Stimulated activated CD8-positive, alpha-beta memory T cell treated with anti-CD3 and anti-CD28 coated beads, Interleukin-15, amount 100 ng/mL, for 24 hours (primary cell): ENCODE measurements at places on chromosomes 2 and 18.

DNA sequence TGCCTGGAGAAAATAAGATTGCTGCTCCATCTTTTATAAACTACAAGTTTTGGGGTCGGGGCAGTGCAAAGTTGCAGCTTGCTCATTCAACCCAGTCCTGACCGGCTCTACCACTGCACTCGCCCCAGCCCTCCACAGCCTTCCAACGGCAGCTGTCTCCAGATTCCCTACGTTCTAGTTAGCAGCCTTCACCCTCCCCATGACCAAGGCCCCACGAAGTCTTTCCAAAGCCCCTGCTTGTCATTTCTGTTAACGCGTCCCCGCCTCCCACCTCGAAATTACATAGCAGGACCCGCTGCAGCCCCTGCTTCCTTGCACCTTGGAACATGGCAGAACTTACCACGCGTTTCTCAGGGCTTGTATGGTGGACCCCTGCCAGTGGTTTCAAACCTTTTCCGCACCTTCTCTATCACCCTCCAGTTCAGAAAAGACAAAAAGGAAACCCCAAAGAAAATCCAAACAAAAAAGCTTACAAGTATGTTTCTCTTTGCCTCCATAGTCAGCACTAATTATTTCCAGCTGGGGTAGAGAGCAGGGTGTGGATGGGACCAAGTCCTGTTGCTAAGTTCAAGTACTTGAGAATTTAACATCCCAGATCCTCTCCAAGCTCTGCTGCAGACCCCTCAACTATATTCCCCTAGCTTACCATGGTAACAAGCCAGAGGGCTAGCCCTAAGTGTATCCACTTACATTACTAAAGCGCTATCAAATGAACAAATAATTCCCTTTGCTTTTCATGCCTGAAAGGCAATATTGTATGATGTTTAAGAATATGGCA is 161.5 kb downstream of the TGIF1 start:
- DNase-seq = no peak

- no peak for DNase-seq
These were observed 385.7 kb downstream of the STK39 start for GRCh38 chr2:167861574-167862193.

GRCh38 chr2:64250751-64251423 is 106.7 kb upstream of the PELI1 start:
- no peak for DNase-seq

DNA sequence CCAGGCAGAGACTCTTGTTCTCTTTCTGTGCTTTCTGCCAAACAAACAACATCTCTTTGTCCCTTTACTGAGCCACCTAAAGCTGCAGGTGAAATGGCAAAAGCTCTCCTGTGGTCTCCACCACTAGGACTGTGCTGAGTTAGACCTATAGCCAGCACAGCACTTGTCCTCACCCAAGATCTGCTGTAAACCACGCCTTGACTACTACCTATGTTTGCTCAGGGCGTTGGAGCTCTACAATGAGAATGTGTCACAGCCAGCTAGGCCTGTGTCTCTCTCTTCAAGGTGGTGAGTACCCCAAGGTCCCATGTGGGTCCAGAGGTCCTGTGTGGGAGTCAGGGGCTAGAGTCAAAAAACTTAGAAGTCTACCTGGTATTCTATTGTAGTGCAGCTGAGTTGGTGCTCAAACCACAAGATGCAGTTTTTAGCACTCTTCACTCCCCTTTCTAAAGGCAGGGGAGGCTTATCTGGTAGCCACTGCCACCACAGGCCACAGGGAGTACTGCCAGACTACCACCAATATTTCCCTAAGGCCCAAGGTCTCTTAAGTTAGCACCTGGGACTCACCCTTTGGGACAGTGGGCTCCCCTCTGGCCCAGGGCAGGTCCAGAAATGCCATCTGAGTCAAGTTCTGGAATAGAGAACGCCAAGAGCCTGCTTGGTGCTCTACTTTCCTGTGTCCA is 96.8 kb upstream of the RPRM start:
- no peak for DNase-seq

DNA sequence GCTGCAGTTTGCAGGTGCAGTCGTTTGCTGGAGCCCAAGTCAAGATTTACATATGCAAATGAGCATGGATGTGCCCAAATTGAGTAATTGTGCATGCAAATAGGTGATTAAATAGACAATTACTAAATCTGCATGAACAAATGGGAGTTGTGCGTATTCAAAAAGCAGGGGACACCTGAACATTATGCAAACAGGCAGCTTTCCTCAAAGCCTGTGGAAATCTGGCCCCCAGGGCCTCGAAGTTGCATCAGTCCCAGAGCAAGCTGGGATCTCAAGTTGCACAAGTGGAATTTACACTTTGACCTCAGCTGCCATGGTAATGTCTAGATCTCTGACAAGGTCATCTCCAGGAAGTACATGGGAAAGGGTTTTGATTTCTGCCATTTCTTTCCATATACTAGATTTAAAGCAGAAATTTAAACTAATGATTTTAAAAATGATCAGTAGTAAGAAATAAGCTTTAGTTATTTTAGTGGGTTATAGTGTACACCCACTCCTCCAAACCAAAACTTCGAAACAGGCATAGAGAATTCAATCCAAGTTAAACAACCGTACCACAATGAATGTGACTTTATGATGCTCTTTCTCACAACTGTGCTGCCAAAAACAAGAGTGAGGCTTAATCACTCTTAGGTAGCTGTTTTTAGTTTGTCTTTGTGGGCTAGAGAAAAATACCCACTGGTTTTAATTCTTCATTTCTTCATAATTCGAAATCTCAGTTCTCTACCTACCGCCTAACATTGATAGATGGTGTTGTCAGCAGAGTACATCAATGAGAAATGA is 110.7 kb downstream of the RND3 start:
- DNase-seq = no peak

DNA sequence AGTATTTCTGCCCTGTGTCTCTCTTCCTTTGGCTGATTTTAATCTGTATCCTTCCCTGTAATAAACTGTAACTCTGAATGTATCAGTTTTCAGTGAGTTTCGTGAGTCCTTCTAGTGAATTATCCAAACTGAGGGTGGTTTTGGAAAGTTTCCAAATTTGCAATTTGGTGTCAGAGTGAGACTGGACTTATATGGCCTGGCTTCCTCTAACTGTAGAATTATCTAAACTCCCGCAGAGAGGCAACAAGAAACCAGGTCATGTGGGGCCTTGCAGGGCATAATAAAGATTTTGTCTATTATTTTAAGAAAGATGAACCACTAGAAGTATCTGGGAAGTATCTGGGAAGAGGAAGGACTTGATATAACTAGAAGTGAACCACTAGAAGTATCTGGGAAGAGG is 95.3 kb upstream of the RNF152 start:
- DNase-seq = no peak

GRCh38 chr18:59878644-59879043 is 21.2 kb upstream of the PMAIP1 start:
- no peak for DNase-seq

GRCh38 chr2:50786345-50786744 is 245.6 kb downstream of the NRXN1 start:
- DNase-seq = no peak

DNA sequence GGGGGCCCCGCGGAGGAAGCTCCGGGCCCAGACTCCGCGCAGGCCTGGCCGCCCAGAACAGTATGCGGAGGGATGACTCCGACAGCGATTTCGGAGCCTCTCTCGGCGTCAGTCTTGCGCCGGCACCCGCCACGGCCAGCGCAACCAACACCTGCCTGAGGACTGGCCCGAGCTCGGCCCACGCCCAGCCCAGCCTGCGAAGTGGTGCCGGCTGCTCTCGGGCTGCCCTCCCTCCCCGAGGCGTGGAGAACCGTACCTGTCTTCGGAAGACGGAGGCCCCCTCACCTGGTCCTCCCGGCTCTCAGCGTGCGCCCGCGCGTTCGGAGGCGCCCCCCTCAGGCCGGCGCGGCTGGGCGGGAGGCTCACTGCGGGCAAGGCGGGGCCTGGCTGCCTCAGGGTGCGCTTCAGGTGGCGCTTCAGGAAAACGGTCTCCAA is at the start of gene M1AP:
M1AP (minus strand) TSS at position 322 of the 435 bp plus-strand sequence. CDS start 8,055 bp downstream, outside the sequence.
- no peak for DNase-seq

- DNase-seq = no peak
These were observed 2.3 kb upstream of the GTF3C3 start for GRCh38 chr2:196801674-196802261.
